GM23248 (cell line): ENCODE measurements at places on chromosomes 6 and 20. TPM values are rescaled to one million over a fixed set of nuclear protein-coding genes. Genes with fewer than 3 reads are reported as not detected.

SPAG4 gene
- 3.3 and 14.2 TPM in 2 replicates for total RNA-seq

RMND1 gene
- total RNA-seq: 29.9 and 31.1 TPM in 2 replicates

DNA sequence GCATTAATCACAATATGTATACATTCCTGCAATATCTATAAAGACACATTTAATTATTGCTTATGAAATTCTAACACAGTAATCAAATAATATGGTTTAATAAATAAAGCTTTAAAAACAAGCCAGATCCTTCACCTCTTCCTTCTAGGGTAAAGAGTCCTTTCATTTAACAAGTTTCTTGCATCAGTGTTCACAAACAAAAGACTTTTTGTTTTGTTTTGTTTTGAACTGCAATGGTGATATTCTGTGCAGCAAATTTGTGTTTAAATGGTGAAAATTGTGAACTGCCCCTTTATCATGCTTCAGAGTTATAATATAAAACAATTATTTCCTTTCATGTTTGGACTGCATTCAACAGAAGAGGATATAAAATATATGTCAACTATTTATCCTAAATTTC lies 177.3 kb downstream of the EPHA7 start:
- H3K27ac ChIP-seq: no peak overlapping the region
- DNase-seq: no peak
- H3K4me3 ChIP-seq: no peak overlapping the region
- H3K27me3 ChIP-seq: no peaks in the 10 kb centered on the region
- no peaks in the 10 kb centered on the region for H3K36me3 ChIP-seq

GRCh38 chr20:60213126-60213893 lies 255.1 kb downstream of the CDH26 start:
- H3K4me1 ChIP-seq: no peaks in the 10 kb centered on the region
- no peak overlapping the region for H3K27ac ChIP-seq
- H3K36me3 ChIP-seq: no peaks in the 10 kb centered on the region
- H3K27me3 ChIP-seq: no peaks in the 10 kb centered on the region
- DNase-seq: no peak

DNA sequence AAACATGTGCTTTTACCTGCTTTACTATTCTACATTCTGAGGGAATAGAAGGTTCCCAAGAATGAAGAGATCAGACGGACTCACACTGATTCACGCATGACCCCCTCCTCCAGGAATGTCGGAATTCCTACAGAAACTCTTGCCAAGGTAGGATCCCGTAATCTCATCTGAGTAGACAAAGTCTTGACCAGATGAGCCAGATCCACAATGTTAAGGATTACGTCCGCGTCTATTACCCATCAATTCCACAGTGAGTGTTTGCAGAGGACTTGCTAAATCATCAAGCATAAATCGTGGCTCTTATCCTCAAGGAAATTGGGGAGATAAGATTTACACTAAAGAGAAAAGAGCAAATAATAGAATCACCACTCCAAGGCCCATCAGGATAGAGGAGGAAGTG lies 245.9 kb upstream of the FOXQ1 start:
- no peak overlapping the region for H3K4me3 ChIP-seq
- no peaks in the 10 kb centered on the region for H3K27me3 ChIP-seq
- no peak for DNase-seq
- H3K27ac ChIP-seq: no peak overlapping the region
